ENCODE measurements at places on chromosomes 7 and 10.
A peak's percentile ranks its signal among the peaks of the same experiment; 100 is the strongest.

DNA sequence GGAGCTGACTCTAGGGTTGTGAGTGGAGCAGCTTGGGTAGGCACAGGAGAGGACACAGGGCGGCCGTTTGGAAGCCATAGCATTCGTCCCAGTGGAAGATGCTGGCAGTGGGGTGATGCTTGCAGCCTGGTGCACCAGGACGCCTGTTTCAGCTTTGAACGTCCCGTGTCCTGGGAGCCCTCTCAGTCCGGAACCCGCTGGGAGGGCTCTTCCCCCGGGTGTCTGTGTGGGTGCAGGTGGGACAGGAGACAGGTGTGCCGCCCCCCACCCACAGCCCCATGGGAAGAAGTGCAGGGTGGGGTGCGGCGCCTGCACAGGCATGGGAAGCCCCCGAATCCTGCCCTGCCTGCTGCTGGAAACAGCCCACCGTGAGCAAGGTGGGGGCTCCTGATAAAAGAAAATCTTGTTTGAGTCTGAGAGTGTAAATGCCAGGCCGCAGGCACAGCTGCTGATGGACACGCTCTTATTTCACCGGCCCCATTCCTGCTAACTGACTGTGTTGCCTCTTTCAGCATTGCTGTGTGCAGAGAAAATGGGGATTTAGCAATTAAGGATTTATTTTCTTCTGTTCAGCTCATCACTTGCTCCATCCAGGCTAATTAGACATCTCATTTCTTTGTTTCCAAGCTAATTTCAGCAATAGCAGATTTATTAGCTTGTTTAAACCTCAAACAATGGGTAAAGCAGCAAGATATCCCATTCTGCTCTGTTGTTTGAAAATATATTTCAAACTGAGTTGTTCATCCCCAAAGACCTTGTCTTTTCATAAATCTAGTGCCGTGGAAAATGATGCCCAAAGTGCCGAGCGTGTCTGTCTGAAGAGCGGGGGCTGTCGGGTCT, 54.9 kb upstream of the DPYSL4 start:
- DNase-seq, result no peak

DNA sequence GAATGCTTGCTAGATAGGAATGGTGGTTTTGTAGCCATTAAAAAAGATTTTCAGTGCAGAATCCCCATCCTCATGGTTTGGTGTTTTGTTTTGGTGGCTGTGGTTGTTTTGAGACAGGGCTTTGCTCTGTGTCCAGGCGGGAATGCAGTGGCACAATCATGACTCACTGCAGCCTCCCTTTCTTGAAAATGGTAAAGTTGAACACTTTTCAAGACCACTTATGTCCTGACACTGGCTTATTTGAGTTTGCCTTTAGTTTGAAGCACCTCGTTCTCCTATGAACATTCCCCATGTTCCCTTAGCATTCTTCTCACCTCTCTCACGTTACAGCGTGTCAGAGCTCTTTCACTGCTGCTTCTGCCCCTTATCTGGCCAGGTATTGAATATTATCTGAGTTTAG, 140.1 kb downstream of the LRRC4 start:
- DNase-seq, result no peak

- DNase-seq, result peak; percentile 88
Measured at GRCh38 chr10:101018600-101019439, 12.1 kb downstream of the PDZD7 start.

DNA sequence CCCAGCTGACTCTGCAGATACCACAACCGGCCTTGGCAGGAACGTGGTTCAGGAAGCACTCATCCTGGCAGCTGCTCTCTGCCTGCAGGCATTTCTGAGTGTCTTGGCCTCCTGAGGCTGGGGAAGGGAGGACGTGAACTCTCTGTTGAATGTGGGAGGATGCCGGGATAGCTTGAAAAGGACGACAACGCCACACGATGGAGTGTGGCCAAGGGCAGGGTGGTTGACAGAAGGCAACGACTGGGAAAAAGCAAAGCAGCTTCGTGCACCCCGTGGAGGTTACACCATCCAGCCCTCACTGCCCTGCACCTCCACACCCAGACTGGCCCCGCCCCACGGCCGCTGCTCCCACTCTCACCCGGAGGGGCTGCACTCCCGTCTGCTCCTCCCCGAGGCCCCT, 466.1 kb upstream of the FOXK1 start:
- no peak for DNase-seq

DNA sequence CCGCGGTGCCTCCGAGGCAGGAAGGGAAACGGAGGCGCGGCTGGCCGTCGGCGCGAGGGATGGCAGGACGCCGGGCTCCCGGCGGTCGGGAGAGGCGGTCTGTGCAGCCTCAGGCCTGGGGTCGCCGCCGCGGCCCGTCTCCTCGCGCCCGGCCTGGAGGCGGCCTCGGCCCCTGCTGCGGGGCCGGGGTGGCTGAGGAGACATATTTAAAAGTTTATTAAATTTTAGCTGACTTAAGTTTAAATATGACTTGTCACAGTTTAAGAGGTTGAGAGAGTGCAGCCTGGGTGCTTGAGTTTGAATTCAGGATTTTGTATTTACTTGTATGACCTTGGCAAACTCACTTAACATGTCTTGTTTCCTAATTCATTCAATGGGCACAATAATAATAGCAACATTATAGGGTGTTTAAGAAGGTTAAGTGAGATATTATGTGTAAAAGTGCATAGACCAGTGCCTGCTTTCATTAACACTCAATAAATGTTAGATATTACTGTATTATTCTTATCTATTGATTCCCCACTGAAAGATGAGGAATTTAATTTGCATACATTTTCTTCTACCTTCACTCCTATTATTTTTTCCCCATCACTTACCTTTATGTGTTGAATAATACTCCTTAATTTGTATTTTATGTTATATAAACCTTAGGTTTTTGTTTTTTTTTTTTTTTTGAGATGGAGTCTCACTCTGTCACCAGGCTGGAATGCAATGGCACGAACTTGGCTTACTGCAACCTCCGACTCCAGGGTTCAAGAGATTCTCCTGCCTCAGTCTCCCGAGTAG, 718 bp downstream of the DYNC2I1 start:
- DNase-seq, result no peak

DNA sequence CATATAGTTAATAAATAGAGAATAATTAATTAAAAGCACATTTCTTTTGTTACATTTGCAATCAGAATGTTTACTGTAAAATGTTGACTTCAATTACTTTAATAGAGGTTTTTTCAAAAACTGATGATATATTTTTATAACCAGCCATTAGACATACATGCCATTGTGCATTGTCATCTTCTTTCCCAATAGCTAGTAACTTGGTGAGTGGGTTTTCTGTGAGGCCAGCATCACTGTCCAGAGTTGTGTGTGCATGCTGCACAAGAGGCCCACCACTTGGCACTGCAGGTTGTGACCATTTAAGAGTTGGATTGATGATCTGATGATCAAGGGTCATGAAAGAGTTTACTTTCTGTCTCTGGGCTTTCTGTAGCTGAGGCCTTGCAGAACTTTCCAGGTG, 46.5 kb downstream of the TFEC start:
- DNase-seq, result no peak

GRCh38 chr7:47044625-47045024, 537.3 kb downstream of the TNS3 start:
- no peak for DNase-seq

DNA sequence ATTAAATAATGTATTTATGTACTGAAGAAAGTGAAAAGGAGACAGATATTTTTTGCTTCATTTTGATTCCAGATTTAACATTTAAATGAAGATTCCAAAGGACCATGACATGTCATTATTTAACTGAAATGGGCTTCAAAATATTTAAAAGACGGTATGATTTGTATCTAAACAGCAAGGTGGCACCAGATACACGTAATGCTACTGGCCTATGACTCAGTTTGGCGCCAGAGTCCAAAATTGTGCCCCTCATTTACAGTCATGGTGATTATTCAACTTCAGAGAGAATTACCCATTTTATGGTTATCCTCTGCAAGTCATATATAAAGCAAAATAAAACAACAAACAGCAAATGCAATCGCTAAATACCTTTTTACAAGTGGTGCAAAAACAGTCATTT, 94.5 kb downstream of the ETV1 start:
- DNase-seq, result no peak

DNA sequence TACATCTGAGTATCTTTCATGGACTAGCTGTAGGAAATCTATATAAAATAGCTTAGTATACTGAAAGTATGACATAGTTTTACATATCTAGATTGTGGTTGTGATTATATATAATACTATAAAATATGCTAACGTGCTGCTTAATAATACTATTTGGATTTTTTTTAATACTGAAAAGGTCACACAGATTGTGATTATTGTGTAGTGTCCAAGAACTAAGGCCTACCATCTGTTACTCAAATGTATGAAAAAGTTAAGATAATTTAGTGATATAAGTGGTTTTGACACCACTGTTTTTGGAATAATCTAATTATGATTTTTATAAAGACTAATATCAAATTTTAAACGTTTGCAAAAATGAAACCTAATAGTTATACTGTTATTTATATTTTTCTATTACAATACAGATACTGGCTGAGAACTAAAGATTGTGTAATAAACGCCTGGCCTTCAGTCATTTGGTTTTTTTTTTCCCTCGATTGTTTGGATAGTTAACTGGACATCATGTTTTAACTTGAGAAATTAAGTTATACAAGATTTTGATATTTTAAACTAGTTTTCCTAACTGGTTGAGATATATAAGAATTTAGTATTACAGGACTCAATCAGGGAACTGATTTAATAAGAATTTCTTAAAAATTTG, 12.6 kb downstream of the PTEN start:
- no peak for DNase-seq

DNA sequence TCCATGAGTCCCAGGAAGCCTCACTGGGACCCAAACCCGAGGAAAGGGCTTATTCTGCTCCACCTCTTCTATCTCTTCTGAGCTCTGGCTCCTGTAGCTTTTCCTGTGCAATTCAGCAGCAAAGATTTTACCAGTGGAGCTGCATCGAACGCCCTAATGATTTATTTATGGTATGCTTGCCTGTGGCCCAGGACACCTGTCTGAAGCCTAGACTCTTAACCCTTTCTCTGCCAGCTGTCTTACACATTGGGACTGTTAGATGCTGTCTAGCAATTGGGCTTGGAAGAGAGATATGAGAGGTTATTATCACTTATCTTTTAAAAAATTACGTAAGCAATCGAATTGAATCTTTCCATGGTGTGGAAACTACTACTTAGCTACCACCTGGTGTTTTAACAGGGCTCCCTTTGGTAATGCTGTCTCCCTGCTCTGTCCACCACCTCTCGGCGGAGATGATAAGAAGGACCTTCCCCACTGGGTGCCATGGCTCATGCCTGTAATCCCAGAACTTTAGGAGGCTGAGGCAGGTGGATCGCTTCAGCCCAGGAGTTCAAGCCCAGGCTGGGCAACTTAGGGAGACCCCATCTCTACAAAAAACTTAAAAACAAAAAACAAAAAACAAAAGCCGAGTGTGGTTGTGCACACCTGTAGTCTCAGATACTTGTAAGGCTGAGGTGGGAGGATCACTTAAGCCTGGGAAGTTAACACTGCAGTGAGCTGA, 8.8 kb downstream of the ACSL5 start:
- DNase-seq, result no peak

GRCh38 chr7:103379270-103379975, 32.0 kb downstream of the PSMC2 start:
- DNase-seq, result no peak

GRCh38 chr7:47738563-47739166, 156.8 kb upstream of the TNS3 start:
- DNase-seq, result no peak

- no peak for DNase-seq
Measured at GRCh38 chr10:75103881-75104686, 7.4 kb upstream of the SAMD8 start.

DNA sequence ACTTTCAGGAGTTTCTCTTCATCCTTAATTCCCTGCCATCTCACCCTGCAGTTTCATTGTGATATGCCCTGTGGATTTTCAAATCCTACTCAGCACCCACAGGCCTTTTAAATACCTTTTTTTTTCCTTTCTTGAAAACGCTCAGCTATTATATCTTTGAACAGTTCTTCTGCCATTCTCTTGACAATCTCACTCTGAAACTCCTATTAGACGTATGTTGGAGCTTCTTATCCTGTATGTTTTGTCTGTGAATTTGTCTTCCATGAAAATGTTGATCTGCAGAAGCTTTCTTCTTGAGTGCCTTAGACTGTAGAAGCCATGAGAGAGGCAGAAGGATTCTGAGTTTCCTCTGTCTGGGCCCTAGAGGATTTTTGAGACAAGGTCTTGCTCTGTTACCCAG, 18.9 kb upstream of the YAE1 start:
- DNase-seq, result no peak

- DNase-seq, result no peak
Measured at GRCh38 chr10:69500864-69501468, 49.7 kb downstream of the TSPAN15 start.

DNA sequence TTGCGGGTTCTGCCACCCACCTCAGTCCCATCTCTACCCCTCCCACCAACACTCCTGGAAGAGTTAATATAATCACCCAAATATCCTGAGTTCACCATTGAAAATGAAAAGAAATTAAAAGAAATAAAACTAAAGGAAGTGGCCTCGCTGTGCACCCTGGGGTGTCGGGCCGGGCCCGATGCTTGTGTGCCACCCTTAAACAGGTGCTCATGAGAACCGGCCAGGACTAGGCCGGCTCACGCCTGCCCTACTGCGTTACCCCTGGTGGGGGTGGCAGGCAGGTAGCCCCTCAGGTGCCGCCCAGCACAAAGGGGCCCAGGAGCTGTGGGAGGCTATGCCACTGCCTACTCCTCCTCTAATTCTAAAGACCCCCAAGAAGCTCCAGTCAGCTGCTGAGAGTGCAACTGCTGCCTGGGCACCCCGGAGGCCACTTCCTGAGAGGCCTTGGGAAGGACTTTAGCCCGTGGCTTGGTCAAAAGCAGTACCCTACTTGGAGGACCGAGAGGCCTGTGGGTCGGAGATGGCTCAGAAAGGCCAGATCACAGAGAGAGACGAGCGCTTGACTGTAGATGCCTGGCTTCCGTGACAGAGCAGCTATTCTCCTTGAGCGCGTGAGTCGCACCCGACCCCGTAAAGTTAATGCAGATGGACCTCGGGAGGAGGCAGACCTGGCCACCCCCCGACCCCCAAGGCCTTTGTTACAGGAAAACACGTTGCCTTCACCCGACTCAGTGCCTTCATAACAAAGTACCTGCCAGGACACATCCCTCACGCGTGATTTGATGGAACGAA, 51.0 kb upstream of the PPP2R2D start:
- no peak for DNase-seq

- no peak for DNase-seq
Measured at GRCh38 chr7:70156057-70156456, 557.8 kb downstream of the AUTS2 start.

DNA sequence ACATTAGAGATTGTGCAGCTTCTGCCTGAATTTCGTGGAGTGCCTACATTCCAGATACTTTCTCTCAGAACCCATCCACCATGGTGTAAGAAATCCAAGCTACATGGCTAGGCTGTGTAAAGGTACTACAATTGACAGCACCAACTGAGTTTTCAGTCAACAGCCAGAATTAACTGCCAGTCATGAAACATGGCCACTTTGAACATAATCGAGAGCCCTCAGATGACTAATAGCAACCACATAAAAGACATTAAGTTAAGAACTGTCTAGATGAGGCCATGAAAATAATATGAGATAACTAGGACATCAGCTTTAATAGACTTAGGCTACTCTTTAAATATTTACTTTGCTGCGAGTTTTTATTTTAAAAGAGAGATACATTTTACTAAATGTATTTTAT, 1106.8 kb upstream of the LRRTM3 start:
- no peak for DNase-seq

All from Calu3 (cell line).